ENCODE measurements at places on chromosomes 2 and 18. TPM values are rescaled to one million over a fixed set of nuclear protein-coding genes. Genes with fewer than 3 reads are reported as not detected.

DNA sequence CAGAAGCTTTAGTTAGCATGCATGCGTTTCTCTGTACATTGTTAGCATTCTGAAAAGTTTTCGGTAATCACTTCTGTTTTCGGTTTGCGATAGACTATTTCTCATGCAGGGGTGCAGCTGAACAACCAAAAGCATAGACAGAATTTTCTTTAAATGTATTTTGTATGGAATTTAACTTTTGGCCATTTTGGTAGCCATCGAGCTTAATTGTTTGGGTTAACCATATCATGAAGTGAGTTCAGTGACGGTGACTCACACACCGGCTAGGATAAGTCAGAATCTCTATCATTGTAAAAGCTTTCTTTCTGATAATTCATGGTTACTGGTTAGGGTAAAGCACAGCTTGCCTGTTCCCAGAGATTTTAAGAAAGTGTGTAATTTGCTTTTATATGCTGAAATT, 107.2 kb downstream of the CD226 start:
- no peak for DNase-seq

DNA sequence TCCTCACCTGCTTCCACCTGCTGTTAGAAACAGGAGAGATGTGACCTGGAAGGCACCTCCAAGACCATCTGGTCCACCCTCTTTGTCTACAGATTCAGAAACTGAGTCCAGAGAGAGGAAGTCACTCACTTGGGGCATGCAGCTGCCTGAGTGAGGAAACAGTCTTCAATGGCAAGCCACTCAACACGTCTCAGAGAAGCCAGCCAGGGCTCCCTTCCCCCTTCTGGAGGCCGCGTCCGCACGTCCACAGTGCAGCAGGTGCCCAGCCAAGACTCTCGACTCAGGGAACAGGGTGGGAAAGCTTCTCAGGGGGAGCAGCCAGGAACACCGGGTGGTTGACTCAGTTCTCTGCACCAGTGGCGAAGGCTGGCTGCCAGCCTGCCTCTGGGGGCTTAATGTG, 201.7 kb downstream of the BCL11A start:
- no peak for DNase-seq

DNA sequence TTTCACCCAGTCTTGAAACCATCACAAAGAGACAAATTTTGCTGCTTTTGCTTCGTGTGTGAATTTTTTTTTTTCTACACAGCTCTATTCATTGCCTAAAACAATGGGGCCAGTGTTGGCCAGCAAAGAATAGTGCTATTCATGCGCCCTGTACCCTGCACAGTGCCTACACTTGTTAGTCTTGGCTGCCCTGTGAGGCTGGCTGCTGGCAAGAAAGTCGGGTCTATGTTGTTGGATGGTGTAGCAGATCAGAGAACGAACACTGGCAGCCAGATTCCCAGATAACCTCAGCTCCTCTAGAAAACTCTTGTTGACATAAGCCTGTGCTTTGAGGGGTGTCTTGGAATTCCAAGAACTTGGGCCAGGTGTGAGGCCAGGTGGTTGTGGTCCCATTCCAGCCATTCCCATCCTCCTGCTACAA, 455.7 kb upstream of the TCF4 start:
- DNase-seq, result no peak

DNA sequence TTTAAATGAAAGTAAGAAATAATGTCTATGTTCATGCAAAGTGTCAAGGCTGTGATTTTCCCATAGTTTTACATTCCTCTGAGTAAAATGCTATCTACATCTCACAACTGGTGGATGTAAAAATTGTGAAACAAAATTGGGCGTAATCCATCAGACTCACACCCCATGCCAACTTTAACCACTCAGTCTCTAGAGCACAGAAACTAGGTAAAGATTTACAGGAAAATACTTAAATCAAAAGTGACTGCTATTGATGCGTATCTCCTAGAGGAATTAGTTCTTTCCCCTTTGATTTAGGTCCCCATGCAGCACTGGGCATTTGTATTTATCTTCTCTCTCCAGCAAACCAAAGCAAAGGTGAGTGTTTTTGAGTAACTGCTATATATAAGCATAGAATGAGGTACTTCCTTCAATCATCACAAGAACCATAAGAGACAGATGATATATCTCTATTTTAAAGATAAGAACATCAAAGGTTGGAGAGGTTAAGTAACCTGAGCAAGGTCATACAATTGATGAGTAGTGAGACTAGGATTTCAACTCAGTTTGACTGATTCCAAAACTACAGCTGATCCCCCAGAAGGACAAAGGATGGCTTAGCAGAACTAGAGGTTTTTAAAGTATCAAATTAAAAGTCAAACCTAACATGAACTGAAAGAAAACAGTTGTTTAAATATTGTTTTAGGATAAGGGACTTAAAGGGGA, 594.0 kb upstream of the ACVR2A start:
- DNase-seq, result peak; percentile 43

MDH1B gene
- 3.7 TPM for total RNA-seq
